ENCODE measurements at places on chromosomes 16 and 17.
A peak's percentile ranks its signal among the peaks of the same experiment; 100 is the strongest.

DNA sequence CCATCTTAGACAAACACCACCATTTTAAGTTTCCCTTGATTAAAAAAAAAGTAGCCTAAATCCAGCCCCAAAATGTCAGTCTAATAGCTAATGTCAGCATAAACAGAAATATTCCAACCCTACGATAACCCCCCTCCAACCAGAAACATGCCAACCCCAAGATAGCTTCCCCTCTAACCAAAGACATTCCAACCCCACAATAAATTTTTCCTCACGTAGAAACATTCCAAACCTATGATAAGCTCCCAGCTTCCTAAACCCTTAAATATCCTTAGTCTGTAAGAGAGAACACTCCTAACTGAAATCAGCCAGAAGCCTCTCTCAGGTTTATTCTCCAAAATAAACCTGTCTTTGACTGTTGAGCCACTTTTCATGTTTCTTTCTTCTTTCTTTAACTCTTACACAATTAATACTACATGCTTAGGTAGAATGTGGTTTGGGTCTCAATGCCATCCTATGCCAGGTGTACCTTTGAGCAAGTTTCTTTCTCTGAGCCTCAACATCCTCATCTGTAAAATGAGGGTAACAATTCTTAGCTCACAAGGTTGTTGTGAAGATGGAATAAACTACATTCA, 10.5 kb upstream of the KRT38 start:
- no peak for DNase-seq

DNA sequence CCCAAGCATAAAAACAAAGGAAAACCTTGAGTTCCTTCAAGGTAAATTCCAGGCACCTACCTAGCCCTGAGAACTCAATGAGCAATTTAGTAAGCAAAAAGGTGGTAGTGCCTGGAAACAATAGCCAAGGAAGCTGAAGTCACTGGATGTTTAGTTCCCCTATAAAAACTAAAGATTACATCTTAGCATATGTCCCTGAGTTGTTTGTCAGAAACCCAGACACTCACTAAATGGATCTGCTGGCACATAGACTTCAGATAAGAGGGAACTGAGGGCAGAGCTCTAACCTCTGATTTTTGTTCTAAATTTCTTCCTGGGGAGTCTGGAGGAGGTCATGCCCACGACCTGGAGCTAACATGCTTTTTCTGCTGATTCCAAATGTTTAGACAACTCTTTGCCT, 532.8 kb upstream of the SALL1 start:
- no peak for DNase-seq

- no peak for DNase-seq
Measured at GRCh38 chr16:4142268-4142667, 26.0 kb upstream of the ADCY9 start.

GRCh38 chr16:4193920-4194319, 48.0 kb downstream of the SRL start:
- no peak for DNase-seq

GRCh38 chr17:15446036-15446435, 21.4 kb downstream of the CDRT4 start:
- DNase-seq, result no peak

DNA sequence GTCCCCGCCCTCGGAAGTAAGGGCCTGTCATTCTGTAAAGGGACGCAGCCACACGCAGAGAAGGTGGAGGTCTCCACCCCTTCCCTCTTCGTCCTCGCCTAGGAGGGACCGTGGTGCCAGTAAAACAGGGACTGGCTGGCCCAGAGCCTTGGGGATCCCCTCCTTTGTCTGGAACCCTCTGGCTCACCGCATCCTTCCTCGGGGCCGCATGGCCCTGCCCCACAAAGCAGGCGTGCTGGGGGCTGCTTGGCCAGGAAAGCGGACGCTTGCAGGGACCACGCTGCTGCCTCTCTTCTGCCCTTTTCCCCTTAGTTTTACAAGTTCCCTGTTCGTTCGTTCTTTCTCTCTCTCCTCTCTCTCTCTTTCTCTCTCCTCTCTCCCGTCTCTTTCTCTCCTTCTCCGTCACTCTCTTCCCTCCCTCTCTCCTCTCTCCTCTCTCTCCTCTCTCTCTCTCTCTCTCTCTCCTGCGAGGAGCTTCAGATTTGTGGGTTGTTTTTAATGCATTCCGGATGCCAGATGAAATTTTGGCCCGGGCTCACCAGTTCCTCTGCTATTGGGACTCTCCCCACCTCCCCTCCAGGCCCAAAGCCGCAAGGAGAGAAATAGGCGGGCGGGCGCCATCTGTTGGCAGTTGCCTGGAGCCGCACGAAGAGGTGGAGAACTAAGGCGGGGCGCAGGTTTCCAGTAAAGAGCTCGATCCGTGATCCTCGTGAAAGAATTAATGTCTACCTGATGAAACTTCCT, 35.1 kb upstream of the CDRT4 start:
- peak; percentile 85 for DNase-seq

- DNase-seq, result no peak
Measured at GRCh38 chr17:32896647-32897258, 19.8 kb upstream of the MYO1D start.

GRCh38 chr16:12723681-12724080, 80.0 kb downstream of the CPPED1 start:
- no peak for DNase-seq

GRCh38 chr17:72087876-72088275, 32.9 kb upstream of the SOX9 start:
- DNase-seq, result no peak

- DNase-seq, result no peak
Measured at GRCh38 chr17:74408262-74408661, 23.6 kb upstream of the GPRC5C start.

GRCh38 chr17:49748791-49749190, 15.1 kb downstream of the FAM117A start:
- DNase-seq, result peak; percentile 61

DNA sequence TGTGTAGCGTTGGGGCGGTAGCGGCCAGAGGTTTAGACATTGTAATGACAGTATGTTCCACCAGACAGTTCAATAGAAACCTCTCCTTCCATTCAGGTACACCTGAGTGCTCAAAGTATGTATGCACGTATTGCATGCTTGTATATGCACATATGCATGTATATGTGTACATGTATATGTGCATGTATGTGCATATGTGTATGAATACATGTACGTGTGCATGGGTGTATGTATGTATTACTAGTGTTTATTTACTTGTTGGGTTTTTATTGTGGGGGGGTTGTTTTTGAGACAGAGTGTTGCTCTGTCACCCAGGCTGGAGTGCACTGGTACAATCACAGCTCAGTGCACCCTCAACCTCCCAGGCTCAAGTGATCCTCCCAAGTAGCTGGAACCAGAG, 30.0 kb downstream of the BCO1 start:
- no peak for DNase-seq

DNA sequence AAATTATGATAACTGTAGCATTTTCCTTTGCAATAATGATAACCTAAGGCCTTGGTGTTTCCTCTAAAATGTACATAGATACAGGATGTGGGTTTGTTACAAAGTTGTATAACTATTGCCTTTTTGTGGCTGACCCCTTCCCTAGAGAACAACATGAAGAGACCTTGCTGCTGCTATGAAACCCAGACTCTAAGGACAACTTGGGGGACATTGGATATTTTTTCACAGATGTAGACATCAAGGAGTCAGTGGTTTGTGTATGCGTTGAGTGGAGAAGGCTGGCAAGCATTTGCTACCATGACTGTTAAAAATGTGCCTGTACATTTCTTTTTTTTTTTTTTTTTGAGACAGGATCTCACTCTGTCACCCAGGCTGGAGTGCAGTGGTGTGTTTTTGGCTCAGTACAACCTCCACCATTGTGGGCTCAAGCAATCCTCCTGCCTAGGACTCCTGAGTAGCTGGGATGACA, 12.3 kb downstream of the HMOX2 start:
- DNase-seq, result no peak
